ENCODE measurements at places on chromosomes 7 and 10. TPM values are rescaled to one million over a fixed set of nuclear protein-coding genes. Genes with fewer than 3 reads are reported as not detected.

GRCh38 chr10:15106352-15107013, 9.3 kb downstream of the RPP38 start:
- peak; percentile 67 for DNase-seq

IDI2 gene
- total RNA-seq, result not detected

- DNase-seq, result peak; percentile 75
These were observed at the start of gene ANKRD22 for GRCh38 chr10:88851706-88852105. TSS of gene ANKRD22 (minus strand) at chr10:88851844. CDS start at chr10:88851607, 237 bp downstream.

HPSE2 gene
- total RNA-seq, result not detected

- no peak for DNase-seq
These were observed 82.6 kb upstream of the CHCHD3 start for GRCh38 chr7:133164498-133164897.

- DNase-seq, result peak; percentile 57
These were observed 758 bp upstream of the OPTN start for GRCh38 chr10:13099144-13099665.

DNA sequence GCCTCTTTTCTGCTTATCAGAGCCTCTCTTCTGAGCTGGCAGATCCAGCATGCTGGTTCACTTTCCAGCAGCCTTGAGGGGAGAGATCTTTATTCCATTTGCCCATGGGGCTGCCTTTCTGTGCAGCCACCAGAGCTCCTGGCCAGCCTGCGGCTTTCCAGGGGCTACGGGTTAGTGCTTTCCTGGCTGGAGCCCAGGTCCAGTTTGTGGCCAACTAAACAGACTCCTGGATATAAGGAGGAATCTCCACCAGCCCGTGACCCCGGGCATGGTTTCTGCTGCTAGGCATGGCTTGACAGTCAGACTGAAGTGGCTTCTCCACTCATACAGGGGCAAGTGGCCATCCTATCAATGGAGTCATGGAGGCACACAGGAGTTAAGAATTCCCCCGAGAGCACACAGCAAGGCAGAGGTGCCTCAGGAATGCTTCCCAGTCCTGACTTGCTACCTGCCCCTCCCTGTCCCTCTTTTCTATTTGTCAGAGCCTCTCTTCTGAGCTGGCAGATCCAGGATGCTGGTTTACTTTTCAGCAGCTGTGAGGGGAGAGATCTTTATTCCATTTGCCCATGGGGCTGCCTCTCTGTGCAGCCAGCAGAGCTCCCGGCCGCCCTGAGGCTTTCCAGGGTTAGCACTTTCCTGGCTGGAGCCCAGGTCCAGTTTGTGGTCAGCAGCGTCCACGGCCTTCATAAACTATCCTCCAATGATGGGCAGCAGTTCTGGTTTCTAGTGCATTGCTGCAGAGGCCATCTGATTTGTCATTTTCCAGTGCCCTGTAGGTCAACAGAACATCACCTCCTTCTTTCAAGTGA, 35.9 kb downstream of the TSPAN15 start:
- DNase-seq, result no peak

GRM8 gene
- not detected for total RNA-seq

- DNase-seq, result peak; percentile 62
These were observed 29.6 kb downstream of the AMZ1 start for GRCh38 chr7:2717293-2718261.

ASAH2 gene
- total RNA-seq, result 0.18 TPM

GRCh38 chr7:106542550-106543220, 118.3 kb downstream of the CCDC71L start:
- peak; percentile 89 for DNase-seq

- DNase-seq, result no peak
These were observed 117.4 kb upstream of the GPR26 start for GRCh38 chr10:123548770-123549169.

DNA sequence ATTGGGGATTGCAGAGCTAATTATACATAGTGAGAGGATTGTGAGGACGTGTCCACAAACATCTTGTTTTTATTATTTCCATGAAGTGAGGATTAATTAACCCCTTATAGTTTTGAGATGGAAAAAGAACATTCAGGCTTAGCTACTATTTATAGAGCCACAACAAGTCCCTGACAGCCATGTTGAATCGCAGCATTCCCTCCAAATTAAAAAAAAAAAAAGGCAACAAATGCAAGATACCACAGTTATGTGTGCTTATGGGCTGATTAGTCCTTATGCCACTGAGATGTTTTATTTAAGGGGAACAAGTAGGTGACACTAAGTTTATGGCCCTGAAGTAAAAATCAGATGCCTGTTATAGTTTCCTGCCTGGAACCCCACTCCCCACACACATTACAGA, 350.3 kb downstream of the GPAM start:
- no peak for DNase-seq

GRCh38 chr10:33055625-33056024, 97.6 kb upstream of the ITGB1 start:
- DNase-seq, result peak; percentile 51

CALCR gene
- total RNA-seq, result not detected

DNA sequence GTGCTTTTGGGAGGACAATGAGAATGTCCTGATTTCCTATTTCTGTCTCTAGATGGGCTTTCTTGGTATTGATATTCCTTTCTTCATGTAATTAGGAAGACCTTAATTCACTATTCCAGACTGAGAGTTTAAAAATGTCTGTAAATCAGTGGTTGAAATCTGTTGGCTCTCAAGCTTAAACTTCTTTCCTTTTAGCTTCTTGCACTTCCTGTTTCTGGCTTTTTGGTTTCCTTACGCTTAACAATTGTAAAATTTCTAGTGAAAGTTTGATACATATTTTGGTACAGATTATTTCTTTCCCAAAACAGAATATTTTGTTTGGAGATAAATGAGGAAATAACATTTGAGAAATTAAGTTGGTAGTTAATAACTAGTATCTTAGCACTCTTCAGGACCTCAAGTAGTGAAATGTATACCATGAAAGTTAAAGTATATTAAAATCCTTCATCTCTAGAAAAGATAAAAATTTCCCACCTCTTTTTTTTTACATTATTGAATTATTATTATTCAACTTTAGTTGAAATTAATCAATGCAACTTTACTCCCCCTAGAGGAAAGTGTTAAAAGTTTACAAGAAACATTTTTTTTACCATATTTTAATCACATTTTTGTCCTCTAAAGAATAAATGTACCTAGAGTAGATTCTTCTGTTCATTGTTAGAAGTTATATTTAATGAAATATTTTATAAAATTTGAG, 137.2 kb downstream of the PHTF2 start:
- no peak for DNase-seq

ACTL6B gene
- not detected for total RNA-seq

GRCh38 chr10:24383681-24384106, 174.8 kb downstream of the KIAA1217 start:
- peak; percentile 98 for DNase-seq

LRRC61 gene
- not detected for total RNA-seq

DNA sequence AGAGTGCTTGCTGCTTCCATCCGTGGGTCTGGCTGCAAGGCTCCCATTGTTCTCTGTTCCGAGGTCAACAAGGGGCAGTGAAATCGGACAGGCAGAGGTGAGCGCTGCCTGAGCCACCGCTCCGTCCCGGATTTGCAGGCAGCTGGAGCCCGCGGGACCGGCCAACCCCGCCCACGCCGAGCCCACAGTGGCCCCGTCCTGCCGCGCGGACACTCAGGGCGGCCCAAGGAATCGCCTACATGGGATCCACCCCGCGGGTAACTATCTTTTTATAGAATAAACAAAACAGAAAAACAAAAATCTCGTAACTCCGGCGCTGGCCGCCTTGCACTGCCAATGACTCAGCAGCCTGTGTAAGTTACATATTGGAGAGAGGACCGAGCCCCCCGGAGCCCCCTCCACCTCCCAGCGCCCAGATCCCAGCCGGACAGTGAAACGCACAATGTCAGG, 1.9 kb downstream of the BNIP3 start:
- peak; percentile 40 for DNase-seq

- no peak for DNase-seq
These were observed 6.7 kb upstream of the GSDME start for GRCh38 chr7:24764011-24764410.

COL28A1 gene
- total RNA-seq, result under 0.01 TPM

GNG11 gene
- 6.1 TPM for total RNA-seq

GRCh38 chr10:98331885-98332284, 63.9 kb upstream of the LOXL4 start:
- no peak for DNase-seq

DNA sequence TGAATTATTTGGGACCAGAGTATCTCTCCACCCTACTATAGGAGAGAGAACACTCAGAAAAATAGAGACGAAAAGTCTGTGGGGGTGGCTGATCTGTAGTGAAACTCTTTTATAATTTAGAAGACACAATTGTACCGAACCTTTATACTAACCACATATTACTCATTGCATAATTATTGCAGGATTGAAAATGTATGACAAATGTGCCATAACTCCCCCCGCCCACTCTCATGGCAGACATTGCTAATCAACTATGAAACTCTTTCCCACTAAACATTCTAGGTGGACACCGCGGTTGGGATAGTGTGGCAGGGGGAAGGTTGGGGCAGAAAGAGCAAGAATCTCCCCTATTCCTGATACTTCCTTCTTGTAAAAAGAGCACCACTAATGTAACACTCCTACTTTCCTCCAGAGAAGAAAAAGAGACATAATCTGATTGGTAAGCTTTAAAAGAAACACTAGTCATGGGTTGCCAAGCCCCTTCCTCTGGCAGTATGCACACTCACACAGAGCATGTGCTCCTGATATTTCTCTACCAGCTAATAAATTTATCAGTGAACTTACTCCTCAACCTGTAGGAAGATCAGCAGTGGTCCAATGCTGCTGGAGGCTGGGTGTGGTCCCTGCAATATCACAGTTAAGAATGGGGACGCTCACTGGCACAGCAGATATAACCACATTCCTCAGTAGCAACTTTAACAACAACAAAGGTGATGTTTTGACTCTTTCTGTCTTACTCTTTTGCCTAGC, 18.7 kb upstream of the ARID5B start:
- peak; percentile 58 for DNase-seq
